HCT116 (cell line): ENCODE measurements at places on chromosomes 1 and 21. TPM values are rescaled to one million over a fixed set of nuclear protein-coding genes. Genes with fewer than 3 reads are reported as not detected.

VPS72 gene
- total RNA-seq = 68.9 TPM

DNA sequence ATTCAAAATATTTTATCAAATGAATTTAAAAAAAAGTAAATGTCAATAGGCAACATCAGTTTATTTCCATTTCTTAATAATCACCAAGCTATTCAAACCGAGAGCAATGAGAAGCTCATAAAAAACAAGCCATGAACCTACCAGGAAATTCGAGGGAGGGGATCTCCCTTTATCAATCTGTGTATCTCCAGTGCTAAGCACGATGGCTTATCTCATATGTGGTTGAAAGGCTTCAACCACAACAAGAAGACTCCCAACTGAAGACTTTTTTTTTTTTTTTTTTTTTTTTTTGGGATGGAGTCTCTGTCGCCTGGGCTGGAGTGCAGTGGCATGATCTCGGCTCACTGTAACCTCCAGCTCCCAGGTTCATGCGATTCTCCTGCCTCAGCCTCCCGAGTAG lies 833.3 kb downstream of the USP25 start:
- no peak overlapping the region for H3K4me3 ChIP-seq
- H3K27me3 ChIP-seq = no peaks in the 10 kb centered on the region
- no peak for DNase-seq
- no peaks in the 10 kb centered on the region for H3K36me3 ChIP-seq
- no peak overlapping the region for H3K27ac ChIP-seq

DNA sequence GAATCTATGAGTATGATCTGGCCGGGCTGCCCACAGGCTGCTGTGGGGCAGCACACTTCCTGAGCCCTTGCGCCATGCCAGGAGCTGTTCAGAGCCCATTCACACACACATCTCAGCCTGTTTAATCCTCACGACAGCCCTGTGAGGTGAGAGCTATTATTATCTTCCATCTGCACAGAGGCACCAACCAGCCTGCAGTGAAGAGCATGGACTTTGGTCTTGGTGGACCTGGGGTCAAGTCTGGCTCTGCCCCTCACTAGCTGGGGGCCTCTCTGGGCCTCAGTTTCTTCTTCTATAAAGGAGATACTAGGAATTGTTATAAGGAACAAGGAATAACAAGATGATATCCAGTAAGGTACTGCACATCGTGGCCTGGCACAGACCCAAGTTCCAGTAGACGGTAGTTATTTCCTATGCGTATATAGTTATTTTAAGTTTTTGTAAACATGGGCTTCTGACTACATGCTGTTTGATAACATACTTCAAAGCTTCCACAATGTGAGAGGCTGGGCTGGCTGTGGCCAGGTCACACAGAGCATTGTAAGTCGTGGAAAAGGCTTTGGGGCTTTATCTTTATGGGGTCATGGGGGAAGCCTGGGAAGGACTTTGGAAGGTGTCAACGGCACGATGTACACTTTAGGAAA lies 3.4 kb upstream of the PADI2 start:
- H3K4me1 ChIP-seq = peaks cover 29% of the 10 kb centered on the region
- no peaks in the 10 kb centered on the region; the same call in 1 of the 2 replicates for H3K27me3 ChIP-seq
- no peak for DNase-seq
- H3K4me3 ChIP-seq = no peak overlapping the region
- H3K36me3 ChIP-seq = no peaks in the 10 kb centered on the region

DNA sequence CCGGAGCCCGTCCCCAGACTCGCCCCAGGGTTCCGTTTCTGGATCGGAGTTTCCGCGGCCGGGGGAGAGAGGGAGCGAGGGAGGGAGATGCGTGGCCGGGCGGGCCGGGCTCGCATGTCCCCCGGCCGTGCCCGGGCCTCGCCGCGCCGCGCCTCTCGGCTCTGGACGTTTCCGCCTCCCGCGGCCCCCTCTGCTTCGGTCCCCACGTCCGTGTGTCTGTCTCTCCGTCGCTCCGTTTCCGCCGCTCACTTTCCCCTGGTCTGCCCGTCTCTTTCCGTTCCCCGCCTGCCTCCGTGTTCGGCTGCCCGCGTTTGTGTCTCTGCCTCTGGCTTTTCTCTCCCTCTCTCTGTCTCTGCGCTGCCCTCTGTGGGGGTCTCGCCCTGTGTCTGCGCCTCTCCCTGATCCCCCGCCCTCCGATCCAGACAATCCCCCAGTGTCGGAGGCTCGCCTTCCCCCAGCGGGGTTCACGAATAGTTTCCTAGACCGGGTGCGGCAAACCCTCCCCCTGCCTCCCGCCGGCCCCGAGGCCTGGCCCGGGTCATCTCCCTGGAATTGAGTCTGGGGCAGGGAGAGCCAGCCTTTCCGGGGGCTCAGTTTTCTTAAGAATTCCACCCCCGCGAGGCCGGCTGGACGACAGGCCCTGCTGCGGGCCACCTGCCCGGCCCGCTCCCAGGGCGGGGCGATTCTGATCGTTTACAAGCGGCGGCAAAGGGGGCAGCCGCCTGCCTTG lies 735 bp downstream of the NBL1 start:
- no peak for DNase-seq
- H3K36me3 ChIP-seq = no peaks in the 10 kb centered on the region
- peak overlapping the region; percentile 68 for H3K4me3 ChIP-seq
- H3K27ac ChIP-seq = peak overlapping the region; percentile 82
- no peaks in the 10 kb centered on the region for H3K27me3 ChIP-seq
